ENCODE measurements at places on chromosomes 5 and 9. TPM values are rescaled to one million over a fixed set of nuclear protein-coding genes. Genes with fewer than 3 reads are reported as not detected.

The UGT3A1 gene
- not detected for total RNA-seq

The GRXCR2 gene
- total RNA-seq: not detected

The DYNC2I2 gene
- 116 TPM for total RNA-seq

The EIF4E1B gene
- not detected for total RNA-seq

The CRHBP gene
- total RNA-seq: 0.29 TPM

The MYOT gene
- total RNA-seq: not detected

The AMBP gene
- total RNA-seq: 4.6 TPM

The ITGA2 gene
- total RNA-seq: 28.4 TPM

The GPR21 gene
- not detected for total RNA-seq

The PRUNE2 gene
- 0.12 TPM for total RNA-seq

The FER gene
- 13.2 TPM for total RNA-seq

The SHOC1 gene
- not detected for total RNA-seq

The AGXT2 gene
- total RNA-seq: not detected

The OTP gene
- under 0.01 TPM for total RNA-seq

The OSTF1 gene
- total RNA-seq: 43.9 TPM

The ALDOB gene
- total RNA-seq: not detected

The PRKACG gene
- total RNA-seq: not detected

The C5orf52 gene
- total RNA-seq: not detected

The AK8 gene
- total RNA-seq: not detected

The TRIM23 gene
- 14.9 TPM for total RNA-seq

The CDH18 gene
- 22.2 TPM for total RNA-seq

The GPRIN1 gene
- total RNA-seq: 6.2 TPM

The SPINK6 gene
- total RNA-seq: not detected

The MYORG gene
- total RNA-seq: 1.7 TPM

The FIBCD1 gene
- total RNA-seq: 15.6 TPM

The RLN2 gene
- total RNA-seq: 0.29 TPM

The ARL14EPL gene
- total RNA-seq: 0.20 TPM

The SMIM33 gene
- not detected for total RNA-seq

The MARCHF11 gene
- not detected for total RNA-seq

The CFAP77 gene
- total RNA-seq: 0.29 TPM

The EGFL7 gene
- 1.6 TPM for total RNA-seq

The ROR2 gene
- total RNA-seq: 0.12 TPM

The PCDHB3 gene
- total RNA-seq: 0.12 TPM

The LVRN gene
- total RNA-seq: 0.20 TPM

The TERT gene
- total RNA-seq: not detected

The RNF183 gene
- total RNA-seq: not detected

The RALGPS1 gene
- total RNA-seq: 1.6 TPM

The LOX gene
- total RNA-seq: 28.4 TPM

The FAM78A gene
- total RNA-seq: 0.24 TPM

The SETX gene
- 32.9 TPM for total RNA-seq

The POMT1 gene
- 12.5 TPM for total RNA-seq

The ELOVL7 gene
- total RNA-seq: not detected
